ENCODE measurements at places on chromosomes 7 and 10.

- DNase-seq = no peak
Observed at GRCh38 chr10:49116509-49117375, 1.4 kb upstream of the VSTM4 start.

GRCh38 chr10:87678302-87678701 lies 18.6 kb downstream of the PAPSS2 start:
- DNase-seq = no peak

DNA sequence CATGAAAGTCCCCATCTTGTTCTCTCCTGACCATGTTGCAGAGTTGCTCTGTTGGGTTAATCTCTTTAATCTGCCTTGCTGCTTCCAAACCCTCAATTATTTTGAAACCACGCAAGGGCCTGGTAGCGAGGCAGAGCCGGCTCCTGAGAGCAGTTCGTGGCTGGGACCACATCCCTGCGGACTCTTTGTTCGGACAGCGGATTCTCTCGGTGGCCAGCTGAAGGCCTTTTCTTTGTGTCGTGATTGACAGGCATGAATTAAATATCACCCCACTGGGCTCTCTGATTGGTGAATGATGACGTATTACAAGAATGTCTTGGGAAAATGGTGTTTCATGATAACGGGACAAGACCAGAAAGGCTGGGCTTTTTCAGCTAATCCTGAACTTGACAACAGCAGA lies 66.9 kb upstream of the ARHGAP21 start:
- DNase-seq = no peak

- DNase-seq = no peak
Observed at GRCh38 chr10:104300736-104301292, 31.8 kb downstream of the GSTO2 start.

DNA sequence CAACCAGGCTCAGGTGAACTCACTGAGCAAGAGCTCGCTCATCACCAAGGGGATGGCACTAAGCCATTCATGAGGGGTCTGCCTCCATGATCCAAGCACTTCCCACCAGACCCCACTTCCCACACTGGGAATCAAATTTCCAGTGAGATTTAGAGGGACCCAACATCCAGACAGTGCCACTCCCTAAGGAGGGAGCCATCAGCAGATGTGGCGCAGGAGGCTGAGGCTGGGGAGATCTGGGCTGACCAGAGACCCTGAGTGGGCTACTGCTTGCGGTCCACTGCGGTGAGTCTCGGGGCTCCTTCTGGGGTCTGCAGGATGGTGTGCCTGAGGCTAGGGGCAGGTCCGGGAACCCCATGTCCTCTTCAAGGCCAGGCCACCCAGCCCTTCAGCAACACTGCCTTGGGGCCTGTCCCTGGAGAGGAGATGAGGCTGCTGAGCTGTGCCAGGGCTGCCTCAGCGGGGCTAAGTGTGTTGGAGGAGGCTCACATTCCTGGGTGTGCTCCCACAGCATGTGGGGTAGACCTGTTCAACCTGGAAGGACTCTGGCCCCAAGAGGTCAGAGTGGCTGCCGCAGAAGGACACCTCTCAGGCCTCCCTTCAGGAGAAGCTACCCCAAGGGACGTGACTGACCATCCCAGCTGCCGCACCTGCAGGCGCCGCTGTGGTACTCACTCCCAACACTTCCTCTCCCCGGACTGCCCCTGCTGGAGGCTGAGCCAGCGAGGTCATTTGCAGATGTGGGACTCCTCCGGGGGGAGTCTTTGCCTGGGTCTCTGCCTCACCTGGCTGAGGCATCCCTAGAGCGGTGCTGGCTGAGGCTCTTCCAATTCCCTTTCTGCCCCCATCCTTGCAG lies 22.3 kb upstream of the PCBD1 start:
- DNase-seq = no peak

DNA sequence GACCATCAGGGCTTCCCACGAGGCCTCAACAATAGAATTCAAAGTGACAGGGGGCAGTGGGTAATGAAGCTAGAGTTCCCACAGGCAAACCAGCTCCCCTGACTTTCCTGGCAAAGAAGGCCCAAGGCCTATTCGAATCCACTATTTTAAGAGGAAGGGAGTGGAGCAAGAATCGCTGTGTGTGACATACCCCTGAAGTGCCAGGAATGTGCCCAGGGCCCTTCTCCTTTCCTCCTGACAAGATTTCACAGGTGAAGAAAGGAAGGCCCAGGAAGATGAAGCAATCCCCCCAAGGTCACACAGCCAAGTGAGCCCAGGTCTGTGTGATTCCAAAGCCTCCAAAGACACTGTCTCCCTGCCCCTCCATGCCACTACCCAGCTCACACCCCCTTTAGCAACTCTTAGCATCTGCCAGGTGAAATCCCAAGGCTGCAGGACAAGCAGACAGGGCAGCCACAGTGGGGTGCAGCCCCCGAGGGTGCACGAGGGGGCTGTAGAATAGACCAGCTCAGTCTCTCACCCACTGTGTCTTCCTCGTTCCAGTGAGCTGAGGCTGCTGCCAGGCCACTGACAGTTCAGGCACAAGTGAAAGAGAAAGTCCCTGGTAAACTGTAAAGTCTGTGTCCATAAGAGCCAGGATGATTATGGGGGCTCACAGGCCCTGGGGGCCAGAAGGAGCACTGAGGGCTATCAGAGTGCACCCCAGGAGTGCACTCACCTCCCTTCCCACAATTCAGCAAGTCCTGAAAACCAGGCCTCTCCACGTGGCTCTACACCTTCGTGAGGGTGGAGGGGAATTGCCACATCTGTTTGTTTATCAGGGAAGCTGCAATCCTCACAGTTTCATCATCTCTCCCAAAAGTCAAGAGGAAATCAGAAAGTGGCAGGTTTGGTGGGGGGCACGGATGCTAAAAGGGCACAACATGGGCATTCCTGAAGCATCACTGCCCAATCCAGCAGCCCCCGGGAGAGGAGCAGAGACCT lies 70.8 kb upstream of the ZMIZ1 start:
- DNase-seq = no peak

GRCh38 chr7:107891636-107892366 lies 818 bp downstream of the DLD start:
- no peak for DNase-seq

DNA sequence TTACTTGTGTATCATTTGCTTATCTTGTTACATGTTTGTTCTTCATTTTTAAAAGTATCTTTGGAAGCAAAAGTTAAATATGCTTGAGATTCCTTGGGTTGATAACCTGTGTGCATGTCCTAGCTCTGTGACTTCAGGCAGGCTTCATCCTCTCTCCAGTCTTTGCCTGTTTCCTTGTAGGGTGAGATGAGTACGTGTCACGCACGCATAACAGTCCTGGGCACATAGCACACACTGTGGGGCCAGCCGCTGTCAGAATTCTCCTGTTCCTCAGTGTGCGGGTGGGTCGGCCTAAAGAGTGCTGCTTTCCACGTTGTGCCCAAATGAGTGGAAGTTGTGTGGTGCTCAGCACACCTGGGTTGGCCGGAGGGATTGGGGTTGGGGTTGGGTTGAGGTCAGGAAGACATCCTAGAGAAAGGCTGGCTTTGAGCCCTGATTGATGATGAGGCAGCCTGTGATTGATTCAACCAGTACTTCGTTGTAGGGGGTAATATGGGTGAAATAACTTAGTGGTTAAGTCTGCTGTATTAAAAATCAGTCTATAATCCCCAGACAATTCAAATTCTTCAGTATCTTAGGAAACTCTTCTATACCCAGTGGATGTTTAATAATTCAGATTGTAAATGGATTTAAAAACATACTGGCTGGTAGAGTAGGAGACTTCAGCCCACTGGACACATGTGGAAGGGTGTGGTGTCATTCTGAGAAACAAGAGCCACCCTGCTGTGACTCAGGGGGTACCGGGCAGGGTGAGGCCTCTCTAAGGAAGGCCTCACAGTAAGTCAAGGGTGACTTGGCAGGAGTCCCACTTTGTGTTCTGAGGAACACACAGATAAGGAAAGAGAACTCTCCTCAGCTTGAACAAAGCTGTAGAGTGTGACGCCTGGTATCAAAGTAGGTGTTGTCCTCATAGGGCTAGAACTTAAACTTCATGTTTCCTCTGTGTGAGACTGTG lies 54.8 kb downstream of the DAGLB start:
- DNase-seq = no peak

DNA sequence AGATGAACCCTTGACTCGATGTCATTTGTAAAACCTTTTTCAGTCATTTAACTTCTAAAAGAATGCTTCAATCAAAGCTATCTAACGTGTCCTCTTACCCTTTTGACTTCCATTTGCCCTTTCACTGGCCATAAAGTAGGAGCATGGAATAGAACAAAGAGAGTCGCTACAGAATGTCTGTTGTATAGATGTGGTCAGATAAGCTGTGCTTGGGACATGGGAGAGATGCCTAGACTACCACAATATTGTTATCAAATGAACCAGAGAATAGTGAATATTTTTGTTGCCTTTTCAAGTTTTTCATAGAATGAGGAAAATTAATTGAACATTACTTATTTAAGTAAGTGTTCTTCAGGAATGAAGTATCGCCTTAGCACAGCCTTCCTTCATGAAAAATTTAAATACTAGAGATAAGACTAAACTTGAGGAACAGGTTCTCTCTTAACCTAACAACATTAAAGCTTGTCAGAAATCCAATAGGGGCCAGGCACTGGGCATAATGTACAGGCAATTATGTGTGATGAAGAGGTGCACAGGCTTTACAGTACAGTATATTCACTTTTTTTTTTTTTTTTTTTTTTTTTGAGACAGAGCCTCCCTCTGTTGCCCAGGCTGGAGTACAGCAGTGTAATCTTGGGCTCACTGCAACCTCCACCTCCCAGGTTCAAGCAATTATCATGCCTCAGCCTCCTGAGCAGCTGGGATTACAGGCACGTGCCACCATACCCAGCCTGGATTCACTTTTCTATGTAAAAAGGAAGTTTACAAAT lies 7.5 kb upstream of the KMT2E start:
- no peak for DNase-seq
